Stimulated activated CD4-positive, alpha-beta T cell treated with anti-CD3 and anti-CD28 coated beads, Interleukin-12 subunit alpha, Interleukin-12 subunit beta, amount 100 ng/mL, for 4 hours (primary cell): ENCODE measurements at places on chromosomes 3 and 15.

- DNase-seq, result no peak
Measured at GRCh38 chr15:53395871-53396270, 363.6 kb downstream of the WDR72 start.

DNA sequence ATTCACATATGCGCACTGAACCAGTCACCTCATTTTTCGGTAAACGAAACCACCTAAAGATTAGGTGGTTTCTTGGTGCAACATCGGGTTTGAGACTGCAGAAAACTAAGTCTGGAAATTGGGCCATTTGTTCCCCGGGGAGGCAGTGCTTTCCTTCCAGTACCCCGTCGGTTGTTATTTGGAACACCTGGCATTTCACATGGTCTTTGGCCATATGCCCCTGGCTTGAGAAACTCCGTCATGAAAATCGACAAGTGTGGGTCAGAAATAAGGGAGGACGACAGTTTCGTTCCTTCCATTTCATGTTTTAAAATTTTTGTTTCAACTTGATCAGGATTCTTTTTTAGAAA, 544 bp upstream of the GATM start:
- DNase-seq, result no peak

DNA sequence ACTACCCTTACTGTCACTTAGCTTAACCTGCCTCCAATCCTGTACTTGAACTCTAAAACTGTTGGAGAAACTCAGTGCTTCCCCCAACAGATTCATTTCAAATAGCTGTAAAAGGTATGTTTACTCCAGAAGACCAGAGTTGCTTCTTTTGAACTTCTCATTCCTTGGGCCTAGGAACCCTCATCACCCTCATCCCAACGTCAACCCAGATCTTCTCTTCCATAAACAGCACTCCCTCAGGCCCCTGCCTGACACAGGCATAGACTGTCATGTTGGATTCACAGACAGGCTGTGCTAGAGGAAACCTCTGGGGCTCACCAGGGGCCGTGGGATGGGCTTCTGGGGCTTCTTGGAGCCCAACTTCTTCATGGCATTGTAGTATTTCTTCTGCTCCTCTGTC, 57.5 kb upstream of the SCN5A start:
- no peak for DNase-seq

- DNase-seq, result peak; percentile 12
Measured at GRCh38 chr15:23648920-23649515, 1.4 kb upstream of the MAGEL2 start.

DNA sequence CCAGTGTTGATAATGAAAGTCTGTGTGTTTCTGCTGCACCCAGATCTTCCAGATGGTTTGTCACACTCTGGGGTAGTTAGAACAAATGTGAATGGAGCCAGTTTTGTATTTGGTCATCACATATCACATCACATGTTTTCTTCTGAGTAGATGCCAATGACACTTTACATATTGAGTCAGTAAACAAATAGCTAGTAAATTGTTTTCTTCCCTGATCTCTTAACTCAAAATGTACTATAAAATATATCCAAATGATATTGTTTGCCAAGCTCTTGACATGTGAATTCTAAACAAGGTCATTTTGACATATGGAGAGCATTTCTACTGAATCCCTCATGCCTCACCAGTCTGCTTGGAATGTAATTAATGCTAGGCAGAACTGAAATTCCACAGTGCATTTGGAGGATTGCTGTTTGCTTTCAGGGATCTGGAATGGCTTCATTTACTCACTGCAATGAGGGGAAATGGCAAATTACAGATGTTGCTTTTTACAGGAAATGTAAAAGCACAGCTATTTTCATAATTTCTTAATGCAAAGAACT, 45.0 kb downstream of the PDHB start:
- DNase-seq, result no peak

DNA sequence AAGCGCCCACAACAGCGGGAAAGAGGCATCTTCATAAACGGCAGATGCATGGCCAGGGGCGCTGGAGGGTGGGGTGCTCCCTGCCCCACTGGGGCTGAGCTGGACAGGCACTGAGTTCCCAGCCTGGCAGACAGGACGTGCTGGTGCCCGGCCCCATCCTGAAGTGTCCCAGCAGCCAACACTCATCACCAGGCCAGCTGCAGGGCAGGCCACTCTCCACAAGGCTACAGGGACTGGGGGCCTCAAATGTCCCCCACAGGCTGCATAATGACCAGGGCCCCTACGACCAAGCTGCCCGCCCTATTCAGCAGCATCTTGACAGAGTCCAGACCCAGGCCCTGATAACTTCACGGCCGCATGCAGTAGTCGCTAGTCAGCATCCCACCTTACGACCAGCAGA, 124.1 kb upstream of the IQSEC1 start:
- no peak for DNase-seq

DNA sequence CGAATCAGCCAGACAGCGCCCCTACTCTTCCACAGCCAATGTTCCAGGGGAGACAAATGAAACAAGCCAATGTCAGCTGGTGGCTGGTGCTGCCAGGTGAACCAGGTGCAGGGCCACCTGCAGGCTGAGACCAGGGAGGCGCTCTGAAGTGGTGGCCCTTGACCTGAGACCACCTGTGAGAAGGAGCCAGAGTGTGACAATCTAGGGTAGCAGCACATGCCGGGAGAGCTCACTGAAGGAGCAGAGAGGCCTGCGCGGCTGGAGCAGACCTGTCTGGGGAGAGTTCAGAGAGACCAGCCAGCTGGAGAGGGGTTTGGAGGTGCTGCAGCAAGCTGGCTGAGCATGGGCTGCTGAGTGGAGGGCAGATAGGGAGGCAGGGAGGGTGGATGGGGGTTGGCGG, 693 bp upstream of the STAB1 start:
- DNase-seq, result no peak

DNA sequence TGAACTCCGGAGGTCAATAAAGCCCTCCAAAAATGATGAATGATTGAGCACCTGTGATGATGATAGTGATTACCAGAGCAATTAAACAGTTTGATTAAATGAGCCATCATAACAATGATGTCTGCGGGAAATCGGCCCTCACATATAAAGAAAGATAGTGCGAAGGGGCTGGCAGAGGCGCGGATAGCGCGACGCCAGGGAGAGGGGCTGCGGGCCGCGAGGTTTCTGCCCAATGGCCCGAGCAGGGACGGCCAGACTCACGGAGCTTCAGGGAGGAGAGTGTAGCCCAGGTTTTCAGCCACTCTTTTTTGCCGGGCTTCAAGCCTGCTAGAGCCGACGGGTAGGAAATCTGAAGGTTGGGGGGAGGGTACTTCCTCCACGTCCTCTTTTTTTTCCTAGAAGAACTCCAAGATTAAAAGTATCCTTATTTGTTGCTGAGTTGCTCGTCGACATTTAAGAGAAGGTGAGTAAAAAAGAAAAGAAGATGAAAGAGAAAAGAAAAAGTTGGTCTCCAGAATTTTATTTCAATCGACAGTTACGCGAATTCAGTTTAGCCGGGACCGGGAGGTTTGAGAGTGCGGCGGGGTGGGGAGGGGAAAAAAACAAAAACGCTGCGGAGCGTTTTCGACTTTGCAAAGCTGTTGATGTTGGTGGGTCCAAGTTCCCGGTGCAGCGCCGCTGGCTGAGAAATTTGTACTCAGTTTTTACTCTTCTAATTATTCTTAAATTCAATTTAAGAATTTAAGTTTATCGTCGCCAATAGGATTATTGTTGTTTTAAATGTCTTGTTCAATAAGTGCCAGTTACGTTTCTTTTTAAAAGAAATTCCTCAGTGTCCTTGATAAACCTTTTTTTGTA, 2.2 kb upstream of the MEIS2 start:
- DNase-seq, result no peak

DNA sequence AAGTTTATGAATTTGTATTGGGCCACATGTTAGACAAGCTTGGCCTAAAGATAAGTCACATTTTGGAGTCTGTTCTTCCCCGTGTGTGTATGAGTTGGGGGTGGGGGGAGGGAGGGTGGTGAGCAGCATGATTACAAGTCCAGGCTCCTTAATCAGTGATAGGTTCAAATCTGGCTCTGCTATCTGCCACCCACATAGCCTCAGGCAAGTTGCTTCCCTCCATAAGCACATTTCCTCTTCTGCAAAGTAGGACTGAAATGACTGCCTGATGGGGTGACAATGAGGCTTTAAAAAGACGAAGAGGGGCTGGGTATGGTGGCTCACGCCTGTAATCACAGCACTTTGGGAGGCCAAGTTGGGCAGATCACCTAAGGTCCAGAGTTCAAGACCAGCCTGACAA, 1.1 kb upstream of the SPATA12 start:
- no peak for DNase-seq

DNA sequence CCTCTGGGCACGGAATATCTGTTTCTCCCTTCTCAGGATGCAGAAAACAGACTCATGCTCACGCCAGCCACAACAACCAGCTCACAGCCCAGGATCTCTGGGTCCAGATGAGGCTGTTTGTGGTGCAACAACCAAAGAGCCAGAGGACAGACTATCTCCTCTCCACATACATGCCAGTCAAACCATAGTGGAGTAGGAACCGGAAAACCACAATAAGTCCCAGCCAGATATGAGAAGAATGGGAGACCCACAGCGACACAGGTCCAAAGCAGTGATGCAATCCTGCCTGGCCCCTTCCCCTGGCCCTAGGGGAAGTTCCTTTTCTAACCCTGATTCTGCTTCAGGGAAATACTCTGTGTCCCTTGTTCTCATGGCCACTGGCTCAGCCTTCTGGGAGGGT, 27.6 kb downstream of the MEX3B start:
- DNase-seq, result no peak

GRCh38 chr3:31729573-31729972, 196.8 kb downstream of the STT3B start:
- no peak for DNase-seq

- DNase-seq, result no peak
Measured at GRCh38 chr15:100254691-100255090, 87.1 kb downstream of the ADAMTS17 start.

GRCh38 chr3:195025056-195025883, 245.7 kb downstream of the XXYLT1 start:
- DNase-seq, result no peak

GRCh38 chr3:49841126-49841696, 15.2 kb downstream of the TRAIP start:
- DNase-seq, result no peak

GRCh38 chr3:24608701-24609390, 114.2 kb upstream of the THRB start:
- no peak for DNase-seq

- no peak for DNase-seq
Measured at GRCh38 chr3:188320757-188321156, 166.8 kb downstream of the LPP start.

- no peak for DNase-seq
Measured at GRCh38 chr15:70576696-70577095, 186.7 kb downstream of the UACA start.

DNA sequence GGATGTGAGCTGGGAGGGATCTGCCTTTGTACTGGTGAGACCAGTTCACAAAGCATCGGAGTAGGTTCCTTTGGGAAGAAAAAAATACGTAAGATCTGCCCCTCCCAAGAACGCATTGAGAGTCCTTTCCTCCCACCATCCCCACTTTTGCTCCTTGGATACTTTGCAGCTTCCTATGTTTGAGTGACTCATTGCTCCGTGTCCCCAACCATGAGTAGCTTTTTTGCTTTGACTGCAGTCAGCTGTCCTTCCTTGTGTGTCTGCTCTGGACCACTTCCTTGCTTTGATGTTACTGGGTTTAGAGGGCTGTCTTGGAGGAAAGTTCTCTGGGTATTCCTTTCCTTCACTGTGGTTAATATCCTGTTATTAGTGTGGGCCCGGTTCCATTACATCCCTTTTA, 43.2 kb upstream of the PTPN23 start:
- no peak for DNase-seq

DNA sequence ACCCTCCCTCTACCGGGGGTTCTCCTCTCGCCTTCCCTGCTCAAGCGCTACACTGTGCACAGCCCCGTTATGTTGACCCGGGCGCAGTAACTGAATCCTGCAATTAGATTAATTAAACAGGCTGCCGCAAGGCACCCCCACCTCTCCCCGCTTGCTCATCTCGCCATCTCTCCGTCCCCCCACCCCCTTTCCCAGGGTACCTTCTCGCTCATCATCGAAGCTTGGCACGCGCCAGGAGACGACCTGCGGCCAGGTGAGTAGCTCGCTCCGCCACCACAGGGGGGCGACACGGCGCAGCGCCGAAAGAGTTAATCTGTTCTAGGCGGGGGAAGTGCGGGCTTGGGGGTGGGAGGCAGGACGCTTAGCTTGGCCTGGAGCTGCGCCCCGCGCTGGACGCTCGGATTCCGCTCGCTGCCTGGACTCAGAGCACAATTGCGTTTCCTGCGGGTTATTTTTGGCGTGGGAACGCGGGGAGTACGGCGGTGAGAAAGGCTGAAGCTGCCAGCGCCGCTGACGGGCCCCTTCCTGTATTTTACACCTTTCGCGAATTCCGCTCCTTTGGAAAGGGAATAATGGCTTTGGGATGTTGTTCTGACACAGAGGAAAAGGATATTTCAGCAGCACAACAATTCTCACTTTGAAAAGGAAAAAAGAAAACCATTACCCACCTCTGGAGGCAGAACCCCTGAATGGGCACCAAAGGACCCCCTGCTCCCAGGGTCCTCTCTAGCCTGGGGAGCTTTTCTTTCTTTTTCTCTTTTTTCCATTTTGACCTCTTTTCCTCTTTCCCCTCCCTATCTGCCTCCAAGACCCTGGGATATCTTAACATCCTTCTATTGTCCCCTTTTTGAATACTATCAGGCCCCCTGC, 1.5 kb downstream of the DLL4 start:
- peak; percentile 50 for DNase-seq

- DNase-seq, result no peak
Measured at GRCh38 chr3:130242850-130243569, 102.5 kb upstream of the COL6A5 start.

- DNase-seq, result no peak
Measured at GRCh38 chr15:62165104-62165792, at the start of gene C2CD4B. Gene C2CD4B, minus strand, starts transcription at chr15:62165285. Its CDS starts 301 bp downstream, at chr15:62164984.

- DNase-seq, result no peak
Measured at GRCh38 chr3:58035524-58036255, 27.5 kb downstream of the FLNB start.

DNA sequence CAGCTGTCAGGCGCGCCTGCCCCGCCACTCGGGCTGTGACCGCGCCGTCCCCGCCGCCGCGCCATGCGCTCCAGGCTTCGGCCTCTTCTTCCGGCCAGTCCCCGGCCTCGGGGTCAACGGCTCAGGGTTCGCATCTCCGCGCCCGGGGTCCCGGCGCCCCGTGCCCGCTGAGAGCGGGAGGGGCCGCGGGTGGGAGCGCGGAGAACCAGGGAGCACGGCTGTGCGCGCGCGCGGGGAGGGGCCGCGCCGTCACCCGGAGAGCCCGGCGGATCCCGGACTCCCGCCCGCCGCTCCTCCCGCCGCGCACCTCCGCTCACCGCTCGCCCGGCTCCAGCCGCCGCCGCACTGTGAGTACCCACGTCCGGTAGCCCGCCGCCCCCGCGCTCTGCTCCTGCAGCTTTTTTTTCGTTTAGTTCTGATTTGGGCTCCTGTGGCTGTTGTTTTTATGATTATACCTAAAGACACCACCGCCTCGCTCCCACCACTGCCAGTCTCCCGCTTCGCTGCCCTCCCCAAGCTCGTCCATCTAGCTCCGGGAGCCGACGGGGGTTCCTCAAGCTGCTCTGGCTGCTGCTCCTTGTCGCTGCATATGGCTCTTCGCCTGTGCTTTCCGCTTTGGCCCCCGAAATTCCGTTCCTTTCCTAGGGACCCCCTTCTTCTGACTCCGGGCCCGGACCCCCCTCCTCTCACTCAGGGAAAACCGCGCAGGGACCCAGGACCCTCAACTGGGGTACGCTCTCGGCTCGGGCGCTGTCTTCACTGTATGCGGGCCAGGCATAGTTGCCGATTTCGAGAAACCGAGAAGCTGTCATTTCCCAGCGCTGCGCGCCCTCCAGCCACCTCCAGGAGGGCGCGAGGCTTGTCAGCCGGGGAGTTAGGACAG, 1.8 kb upstream of the SKOR1 start:
- DNase-seq, result no peak

GRCh38 chr3:87997298-87997697, 61.5 kb downstream of the CGGBP1 start:
- peak; percentile 4 for DNase-seq

GRCh38 chr3:123102826-123103225, 36.0 kb downstream of the PDIA5 start:
- no peak for DNase-seq
